EH (cell line): ENCODE measurements at places on chromosomes 6 and 20.

- DNase-seq: peak; percentile 92
Measured at GRCh38 chr6:155528982-155529453, 73.4 kb upstream of the NOX3 start.

DNA sequence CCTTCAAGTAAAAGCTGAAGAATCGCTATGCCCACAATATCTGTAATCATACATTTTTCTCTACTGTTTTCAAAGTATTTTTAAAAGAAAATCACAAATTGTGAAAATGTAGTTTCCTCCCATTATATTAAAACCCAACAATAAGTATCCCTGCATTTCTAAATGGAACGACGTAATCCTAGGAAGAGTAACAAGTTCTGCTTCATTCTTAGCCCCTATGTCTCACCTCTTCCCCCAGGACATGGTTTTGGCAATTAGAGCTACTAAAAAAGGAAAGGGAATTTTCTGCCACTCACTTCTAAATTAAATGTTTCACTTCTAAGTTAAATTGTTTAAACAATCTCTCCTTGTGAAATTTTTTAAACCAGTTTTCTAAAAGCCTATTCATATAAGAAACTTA lies 47.4 kb downstream of the TBPL1 start:
- DNase-seq: no peak

- peak; percentile 70 for DNase-seq
Measured at GRCh38 chr20:4112481-4113421, 97.4 kb upstream of the RNF24 start.

DNA sequence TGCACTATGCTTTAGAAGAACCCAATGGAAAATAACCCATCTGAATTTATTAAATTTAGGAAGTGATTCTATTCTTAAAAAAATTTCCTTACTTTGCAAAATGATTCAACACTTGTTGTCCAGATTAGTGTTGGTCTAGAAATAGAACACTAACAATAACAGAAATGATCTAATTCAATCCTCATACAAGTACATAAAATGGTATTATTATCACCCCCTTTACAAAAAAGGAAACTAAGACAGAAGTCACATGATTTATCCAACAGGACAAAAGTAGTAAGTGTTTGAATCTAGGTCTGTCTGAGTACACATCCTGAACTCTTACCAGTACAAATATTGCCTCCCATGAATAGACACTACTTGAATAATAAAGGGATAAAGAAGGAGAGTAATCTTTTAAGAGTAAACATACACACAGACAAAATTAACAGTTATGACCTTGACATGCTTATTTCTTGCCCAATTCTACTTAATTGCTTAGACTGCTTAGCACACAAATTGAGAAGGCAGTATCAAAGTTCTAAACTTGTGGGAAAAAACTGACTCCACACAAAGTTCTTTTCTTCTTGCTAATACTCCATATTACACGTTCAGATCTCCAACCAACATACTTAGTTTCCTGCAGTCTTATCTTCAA lies 195.4 kb upstream of the RUNX2 start:
- no peak for DNase-seq

DNA sequence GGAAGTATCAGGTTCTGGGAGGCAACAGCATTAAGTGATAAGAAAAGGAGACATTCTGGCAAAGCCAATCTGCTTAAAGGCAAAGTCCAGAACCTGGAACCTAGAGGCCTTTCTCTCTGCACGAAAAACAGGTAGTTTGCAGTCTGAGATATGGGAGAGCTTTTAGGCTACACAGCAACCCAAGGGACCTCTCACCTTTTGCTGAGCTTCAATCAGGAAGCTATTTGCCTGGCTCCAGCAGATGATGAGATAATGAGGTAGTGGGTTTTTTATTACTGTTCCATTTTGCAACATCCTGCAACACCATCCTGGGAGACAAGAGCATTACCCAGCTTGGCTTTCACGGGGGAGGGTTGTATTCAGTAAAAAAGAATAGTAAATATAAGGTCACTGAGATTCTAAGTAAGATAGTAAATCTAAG lies 143.1 kb downstream of the ADGRG6 start:
- peak; percentile 35 for DNase-seq

- DNase-seq: no peak
Measured at GRCh38 chr6:41469156-41470028, 76.8 kb upstream of the FOXP4 start.

DNA sequence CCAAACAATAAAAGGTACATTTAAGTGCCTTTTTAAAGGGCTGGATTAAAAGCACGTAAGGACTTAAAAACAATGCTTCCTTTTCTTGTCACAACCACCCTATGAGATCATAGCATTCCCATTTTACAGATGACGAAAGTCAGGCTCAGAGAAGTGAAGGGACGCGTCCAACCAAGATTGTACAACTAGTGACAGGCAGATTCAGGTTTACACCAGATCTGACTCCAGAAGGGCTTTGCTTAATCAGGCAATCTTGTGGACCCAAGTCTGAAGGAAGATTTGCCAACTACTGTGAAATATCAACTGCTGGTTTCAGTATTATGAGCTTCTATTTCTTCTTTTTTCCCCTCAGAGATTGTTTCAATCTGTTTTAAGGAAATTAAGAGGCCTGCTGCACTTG lies 877 bp downstream of the ENPP4 start:
- no peak for DNase-seq

GRCh38 chr20:53576586-53577318 lies 16.9 kb downstream of the ZNF217 start:
- DNase-seq: no peak

DNA sequence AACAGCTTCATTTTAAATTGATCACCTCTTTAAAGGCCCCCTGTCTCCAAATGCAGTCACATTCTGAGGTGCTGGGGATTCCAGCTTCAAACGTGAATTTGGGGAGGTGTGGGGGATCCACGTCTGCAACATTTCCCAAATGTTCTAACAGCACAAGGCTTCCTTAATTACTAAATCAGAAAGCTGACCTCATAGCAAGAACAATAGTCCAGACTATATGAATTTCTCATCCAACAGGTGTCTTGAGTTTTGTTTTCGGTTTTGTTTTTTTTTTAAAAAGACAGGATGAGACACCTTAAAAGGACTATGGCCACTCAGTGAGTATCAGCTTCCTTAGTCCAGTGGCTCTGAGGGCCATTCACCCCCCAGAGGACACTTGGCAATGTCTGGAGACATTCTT lies 11.5 kb downstream of the ATP9A start:
- DNase-seq: no peak

- DNase-seq: no peak
Measured at GRCh38 chr20:45266977-45267376, 12.6 kb upstream of the SLPI start.

DNA sequence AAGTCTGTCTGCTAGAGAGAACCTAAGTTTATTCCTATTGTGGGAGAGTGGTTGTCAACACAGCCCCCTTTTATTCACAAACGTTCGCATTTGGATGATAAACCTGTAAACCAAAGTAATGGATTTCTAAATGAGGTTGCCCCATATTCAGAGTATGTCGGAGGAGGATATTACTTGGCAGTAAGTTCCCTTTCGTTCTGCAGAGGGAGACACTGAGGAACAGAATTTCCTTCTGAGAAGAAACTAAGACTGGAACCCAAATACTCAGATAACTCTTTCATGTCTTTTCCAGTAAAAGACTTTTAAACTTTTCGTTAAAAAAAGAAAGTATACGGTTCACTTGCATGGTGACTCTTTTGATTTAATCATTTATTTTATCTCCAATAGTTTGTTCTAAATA lies 754.6 kb upstream of the MMS22L start:
- no peak for DNase-seq

GRCh38 chr6:20479060-20479459 lies 55.2 kb upstream of the CDKAL1 start:
- no peak for DNase-seq

DNA sequence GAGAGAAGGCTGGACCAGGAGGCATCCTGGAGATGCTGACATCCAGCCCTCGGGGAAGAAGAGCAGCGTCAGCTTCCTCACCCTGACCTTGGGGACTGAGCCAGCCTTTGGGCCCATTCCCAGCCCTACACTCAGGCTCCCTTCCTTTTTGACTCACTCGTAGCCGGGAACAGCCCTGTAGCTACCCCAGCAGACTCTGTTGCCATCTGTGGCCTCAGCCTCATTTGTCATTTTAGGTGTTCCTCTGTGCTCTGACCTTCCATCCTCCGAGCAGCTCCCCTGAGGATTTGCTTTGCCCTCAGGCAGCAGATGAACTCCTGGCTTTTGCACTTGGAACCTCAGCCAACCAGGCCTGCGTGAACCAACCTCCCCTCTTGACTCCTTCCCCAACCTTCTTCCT lies 67.5 kb downstream of the ELOVL2 start:
- DNase-seq: no peak

- DNase-seq: peak; percentile 4
Measured at GRCh38 chr20:20663841-20664240, 48.6 kb downstream of the RALGAPA2 start.

DNA sequence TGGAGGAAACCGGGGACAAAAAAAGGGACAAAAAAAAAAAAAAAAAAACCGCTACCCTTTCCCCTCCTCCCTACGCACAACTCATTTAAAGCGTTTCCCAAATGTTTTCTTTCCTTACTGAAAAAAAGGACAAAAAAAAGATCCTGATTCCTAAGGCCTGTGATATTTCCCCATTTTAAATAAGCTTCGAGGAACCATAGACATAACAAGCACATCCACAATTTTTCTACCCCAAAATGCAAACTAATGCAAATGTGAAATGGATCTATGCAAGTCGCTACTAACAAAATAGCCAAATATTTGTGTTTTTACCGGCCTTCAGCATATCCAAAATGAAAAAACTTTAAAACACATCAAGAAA lies 1.4 kb upstream of the ZNF217 start:
- no peak for DNase-seq

- DNase-seq: no peak
Measured at GRCh38 chr20:60976913-60977312, 275.1 kb upstream of the CDH4 start.

DNA sequence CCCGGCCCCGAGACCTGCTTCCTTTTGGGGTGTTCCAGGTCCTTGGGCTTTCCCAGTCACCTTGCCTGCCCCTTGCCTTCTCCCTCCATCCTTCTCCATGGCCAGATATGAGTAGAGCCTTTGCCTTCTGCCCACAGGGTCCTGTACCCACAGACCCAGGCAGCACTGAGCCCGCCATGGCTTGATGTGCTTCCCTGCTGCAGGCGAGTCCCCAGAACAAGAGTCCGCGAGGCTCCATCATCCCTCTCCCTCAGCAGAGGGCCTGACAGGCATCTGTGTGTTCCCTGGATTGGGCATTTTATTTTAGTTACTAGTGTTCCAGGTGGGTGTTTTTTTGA lies 21.9 kb downstream of the PYGB start:
- no peak for DNase-seq

DNA sequence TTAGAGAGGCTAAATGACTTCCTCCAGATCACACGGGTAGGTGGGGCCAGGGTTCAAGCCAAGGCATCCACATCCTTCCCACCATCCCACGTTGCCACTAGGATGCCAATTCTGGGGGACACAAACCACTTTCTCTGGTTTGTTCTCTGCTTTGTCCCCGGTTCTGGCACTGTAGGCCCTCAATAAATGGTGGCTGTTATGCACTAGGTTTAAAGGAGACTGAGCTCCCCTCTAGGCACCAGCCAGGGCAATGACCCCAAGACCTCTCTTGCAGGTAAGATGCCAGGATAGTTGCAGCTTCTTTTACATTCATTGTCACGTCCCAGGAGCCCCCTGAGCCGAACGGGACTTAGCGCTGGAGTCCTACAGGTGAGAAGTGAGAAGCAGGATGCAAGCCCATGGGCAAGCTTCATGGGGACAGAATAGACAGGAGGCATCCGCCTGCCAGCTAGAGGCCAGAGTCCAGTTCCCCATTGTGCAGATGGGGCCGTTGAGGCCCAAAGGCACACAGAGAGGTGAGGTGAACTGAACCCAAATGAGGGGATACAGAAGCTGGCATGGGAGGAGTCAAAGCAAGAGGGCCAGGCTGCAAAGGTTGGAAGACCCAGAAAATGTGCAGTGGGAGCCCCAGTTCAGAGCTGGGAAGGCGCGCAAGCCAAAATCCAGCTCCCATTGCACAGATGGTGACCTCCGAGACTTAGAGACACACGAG lies 677 bp downstream of the PXMP4 start:
- DNase-seq: no peak

DNA sequence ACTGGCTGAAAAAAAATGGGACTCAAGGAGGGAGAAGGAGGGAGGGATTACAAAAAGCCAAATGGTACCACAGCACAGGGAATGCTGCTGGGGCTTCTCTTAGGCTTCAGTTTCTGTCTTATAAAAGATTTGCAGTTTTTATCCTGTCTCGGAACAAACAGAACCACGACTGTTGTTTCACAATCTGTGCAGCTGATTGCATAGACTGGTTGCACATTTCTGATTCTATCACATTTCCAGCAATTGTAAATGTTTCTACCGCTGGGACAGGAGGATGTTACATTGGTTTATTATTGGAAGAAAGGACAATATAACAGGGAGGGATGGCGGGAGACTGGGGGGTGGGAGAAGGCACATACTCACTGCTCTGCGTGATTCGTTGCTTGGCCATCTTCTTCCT lies 73.5 kb upstream of the ARID1B start:
- peak; percentile 29 for DNase-seq

DNA sequence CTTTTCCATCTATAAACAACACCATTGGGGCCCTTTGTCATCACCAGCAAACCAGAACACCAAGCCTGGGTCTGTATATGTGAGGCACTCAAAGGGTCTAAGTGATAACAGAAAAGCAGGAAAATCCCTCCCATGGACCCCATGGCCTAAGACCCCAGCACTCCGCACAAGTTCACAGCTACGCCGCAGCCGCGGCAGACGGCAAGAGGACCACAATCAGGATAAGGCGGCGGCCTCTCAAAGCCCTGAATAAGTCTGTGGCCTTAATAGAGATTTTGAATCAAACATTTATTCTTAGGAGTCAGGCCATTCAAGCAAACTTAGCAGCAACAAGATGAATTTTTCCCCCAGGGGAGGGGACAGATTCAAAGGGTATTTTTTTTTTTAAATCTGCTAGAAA lies 2.9 kb downstream of the ZBTB46 start:
- no peak for DNase-seq

- DNase-seq: peak; percentile 41
Measured at GRCh38 chr20:258963-259362, 1.4 kb downstream of the DEFB132 start.

- DNase-seq: no peak
Measured at GRCh38 chr6:38040254-38040653, 220.7 kb downstream of the ZFAND3 start.

DNA sequence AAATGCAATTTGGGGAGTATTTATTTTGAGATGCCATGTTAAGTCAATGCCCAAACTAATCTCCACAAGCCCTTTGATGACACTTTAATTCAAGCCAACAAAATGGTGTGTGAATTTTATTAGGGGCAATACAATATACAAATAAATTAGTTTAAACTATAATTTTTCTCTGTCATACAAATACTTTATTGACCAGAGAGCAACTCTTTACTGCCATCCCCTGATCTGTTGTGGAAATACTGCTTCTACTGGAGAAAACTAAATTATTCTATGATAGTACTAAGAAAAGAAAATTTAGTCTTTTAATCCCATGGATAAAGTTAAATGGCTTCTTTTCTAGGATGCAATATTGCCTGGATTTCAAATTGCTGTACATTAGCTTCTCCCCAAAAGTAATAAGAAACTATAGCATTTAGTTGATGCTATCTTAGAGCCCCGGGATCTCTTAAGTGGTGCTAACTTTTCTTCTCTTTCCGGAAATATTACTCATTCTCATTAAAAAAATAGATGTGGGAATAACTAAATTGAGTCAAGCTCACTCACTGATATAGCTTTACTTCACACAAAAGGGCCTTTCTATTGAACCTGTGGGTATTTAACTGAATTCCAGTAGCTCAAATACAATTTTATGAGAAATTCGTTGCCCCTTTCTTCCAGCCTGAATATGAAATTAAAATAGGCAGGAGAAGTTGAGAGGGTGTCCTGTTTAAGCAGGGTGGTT lies 49.2 kb downstream of the SMPDL3A start:
- DNase-seq: peak; percentile 12

- peak; percentile 82 for DNase-seq
Measured at GRCh38 chr6:82396964-82397751, 33.5 kb downstream of the TPBG start.
